ENCODE measurements at places on chromosomes 13 and 19.

DNA sequence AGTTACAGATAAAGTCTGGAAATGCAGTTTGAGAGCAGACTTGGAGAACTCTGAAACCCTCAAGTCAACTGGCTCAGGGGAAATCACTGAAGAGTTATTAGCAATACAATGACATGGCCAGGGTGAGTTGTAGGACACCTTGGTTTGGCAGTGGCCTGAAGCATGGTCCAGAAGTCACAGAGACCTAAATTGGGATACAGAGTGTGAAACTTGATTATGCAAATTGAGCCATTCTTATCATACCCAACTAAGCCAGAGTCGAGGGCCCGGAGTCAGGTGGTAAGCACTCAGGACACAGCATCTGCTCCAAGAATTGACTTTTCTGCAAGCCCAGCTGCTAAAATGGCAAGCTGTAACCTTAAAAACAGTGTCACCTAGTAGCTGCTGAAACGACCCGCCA, 224.5 kb downstream of the DCLK1 start:
- DNase-seq = no peak

DNA sequence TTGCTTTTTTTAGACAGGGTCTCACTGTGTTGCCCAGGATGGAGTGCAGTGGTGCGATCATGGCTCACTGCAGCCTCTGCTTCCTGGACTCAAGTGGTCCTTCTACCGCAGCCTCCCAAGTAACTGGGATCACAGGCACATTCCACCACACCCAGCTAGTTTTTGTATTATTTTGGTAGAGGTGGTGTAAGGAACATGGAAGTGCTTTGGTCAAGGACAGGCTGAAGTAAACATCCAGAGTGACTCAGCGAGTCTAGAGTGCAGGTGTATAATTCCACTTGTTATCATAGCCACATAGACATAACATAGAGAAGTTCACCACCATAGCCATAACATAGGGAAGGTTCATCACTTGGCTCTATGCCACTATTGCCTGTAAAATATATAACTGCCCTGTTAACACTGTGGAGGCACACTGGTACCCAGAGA, 98.6 kb downstream of the RBM26 start:
- no peak for DNase-seq

GRCh38 chr13:24693862-24694471, 13.8 kb downstream of the ATP12A start:
- no peak for DNase-seq

DNA sequence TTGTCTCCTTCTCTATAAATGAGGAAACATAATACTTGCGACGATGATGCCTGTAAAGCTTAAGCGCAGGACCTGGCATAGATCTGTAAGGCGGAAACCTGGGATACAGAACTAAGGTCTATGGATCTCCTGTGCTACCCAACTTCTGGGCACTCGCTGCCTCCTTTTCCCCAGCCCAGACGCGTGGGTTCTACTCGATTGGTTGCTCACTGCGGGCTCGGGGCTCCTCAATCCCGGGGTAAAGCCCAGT, 615 bp upstream of the PSMC4 start:
- DNase-seq = no peak

- DNase-seq = no peak
These were observed 473.6 kb upstream of the SPRY2 start for GRCh38 chr13:80814541-80814940.

GRCh38 chr19:1699386-1699785, 47.0 kb upstream of the TCF3 start:
- DNase-seq = no peak

- DNase-seq = no peak
These were observed 505 bp downstream of the PAF1 start for GRCh38 chr19:39390451-39390750.

GRCh38 chr19:49831592-49831991, 13.5 kb downstream of the MED25 start:
- DNase-seq = no peak

DNA sequence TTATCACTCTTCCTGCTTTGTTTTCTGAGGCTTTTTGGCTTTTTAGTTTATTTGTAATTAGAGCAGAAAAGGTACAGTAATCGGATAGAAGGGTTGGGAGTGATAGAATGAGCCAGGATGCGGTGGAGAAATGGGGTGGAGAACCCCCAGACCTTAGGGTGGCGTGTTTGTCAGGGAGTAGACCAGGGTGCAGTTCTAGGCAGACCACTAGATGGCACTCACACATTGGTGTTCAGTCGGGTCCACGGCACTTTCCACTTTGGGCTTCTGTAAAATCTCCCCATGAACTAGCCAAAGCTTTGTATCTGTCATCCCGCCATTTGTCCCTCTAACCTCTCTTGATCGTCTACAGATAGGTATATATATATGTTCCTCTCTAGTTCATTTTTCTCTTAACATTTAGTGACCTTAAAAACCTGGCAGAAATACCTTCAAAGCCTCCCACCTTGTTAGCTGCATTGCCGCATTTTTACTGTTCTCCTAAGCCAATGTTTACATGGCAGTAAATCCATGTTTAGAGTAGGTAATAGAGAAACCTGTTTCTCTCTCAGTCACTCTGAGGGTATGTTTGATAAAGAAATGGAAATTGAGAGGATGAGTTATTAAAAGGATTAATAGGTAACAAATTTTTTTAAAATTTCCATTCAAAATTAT, 154.9 kb downstream of the TM9SF2 start:
- DNase-seq = peak; percentile 71

DNA sequence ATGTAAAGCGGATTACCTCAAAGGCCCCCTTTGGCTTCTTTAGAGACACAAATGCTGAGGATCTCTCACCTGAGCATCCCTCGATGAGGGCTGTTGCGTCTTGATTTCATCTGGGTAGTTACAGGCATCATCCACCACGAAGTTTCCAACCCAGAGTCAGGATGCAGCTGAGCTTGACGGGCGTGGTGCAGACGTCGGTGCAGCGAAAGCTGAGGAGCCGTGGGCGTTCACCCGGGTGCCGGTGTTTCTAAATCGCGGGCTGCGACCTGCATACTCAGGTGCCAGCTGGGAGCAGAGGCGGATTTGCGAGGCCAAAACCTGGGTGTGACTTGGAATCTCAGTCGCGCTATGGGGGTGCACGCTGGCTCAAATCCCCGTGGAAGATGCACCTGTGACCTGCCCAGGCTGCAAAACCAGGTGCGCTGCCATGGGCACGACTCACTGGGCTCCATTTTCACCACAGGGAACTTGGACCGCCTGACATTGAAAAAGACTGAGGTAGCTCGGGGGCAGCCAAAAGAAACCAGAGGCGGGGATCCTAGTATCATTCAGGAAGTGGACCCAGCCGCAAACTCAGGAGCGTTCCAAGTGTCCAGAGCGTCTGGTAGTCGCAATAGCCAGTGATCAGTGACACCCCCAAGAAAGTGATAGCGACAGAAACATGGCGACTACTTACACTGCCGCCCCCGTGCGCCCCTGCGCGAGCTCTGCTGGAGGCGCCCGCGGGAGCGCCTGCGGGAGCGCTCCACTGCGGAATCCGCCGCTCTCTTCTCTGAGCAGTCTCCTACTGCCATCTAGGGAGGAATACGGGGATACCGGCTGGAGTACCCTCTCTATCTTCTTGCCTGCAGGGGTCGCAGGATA, 36.4 kb upstream of the IGFL4 start:
- no peak for DNase-seq

GRCh38 chr19:796692-797527, at the start of gene PTBP1:
PTBP1 (plus strand) TSS chr19:797452; CDS start chr19:797498, 46 bp downstream.
- peak; percentile 98 for DNase-seq

- DNase-seq = no peak
These were observed 362.6 kb downstream of the KLF5 start for GRCh38 chr13:73421310-73421912.

DNA sequence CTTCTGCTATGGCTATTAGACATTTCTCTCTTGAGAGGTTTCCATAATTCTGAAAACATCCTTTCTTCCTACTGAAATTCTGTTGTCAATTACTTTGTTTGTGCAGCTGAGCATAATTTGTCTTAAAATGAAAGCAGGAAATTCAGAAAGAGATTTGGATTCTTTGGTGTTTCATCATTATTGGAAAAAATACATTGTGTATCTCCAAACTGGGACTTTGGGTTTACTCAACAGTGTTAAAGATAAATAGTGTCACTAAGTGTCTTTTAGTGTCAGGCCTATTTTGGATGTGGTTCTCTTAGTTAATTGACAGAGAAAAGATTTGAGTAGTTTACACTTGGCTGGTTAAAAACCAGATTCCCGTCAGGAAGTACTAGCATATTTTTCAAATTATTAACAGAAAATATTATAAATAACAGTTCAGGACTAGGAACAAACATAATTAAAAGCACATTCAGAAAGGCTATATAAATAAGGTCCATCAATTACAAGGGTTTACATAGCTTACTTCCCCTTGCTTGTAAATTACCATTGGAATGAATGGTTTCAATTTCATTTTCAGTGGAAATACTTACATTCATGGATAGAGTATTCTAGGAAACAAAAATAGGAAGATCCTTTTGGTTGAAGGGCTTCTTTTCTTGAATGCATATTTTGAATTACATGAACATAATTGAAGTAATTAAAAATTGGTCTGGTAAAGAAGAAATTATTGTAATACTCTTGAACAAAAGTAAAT, 483.1 kb downstream of the GPC6 start:
- no peak for DNase-seq

DNA sequence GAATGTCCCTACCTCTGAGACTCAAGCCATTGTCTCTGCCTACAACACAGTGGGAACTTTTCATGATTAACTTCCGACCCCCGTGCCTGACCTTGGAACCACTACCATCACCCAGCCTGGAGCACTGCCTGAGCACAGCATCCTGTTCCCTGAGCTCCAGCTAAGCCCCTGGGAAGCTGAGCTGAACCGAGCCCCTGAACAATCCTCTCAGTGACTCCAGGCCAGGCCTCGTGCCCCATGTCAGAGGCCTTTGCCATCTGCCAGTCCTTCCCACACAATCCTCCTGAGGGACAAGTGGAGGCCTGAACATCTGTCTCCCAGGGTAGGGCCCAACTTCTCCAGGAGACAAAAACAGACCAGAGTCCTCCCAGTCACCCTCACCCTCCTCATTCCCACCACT, 17.5 kb downstream of the CEACAM3 start:
- DNase-seq = no peak

GRCh38 chr13:25378528-25378927, 6.8 kb downstream of the ATP8A2 start:
- DNase-seq = no peak

DNA sequence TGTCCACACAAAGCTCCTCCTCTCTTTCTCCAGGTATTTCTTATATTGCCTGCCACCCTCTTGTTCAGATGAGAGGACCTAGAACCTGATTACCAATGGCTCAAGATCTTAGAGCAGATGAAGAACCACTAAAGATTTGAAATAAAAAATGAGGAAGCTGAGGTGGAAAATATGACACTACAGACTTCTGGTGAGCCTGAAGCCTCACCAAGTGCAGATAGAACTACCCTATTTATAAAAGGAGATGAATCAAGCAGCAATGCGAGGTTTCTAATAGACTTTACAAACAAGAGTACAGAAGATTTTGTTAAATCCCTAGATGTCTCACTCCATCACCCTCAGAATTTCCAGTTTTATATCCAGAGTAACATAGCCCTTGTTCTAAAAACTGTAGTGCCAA, 345.8 kb downstream of the TBC1D4 start:
- DNase-seq = no peak

GRCh38 chr19:51096473-51097165, 11.6 kb downstream of the CTU1 start:
- DNase-seq = no peak

Measured in stimulated activated CD8-positive, alpha-beta memory T cell treated with anti-CD3 and anti-CD28 coated beads, Interleukin-2, amount 100 ng/mL, for 1 hour (primary cell).